ENCODE measurements at places on chromosomes 7 and 10. TPM values are rescaled to one million over a fixed set of nuclear protein-coding genes. Genes with fewer than 3 reads are reported as not detected.

DNA sequence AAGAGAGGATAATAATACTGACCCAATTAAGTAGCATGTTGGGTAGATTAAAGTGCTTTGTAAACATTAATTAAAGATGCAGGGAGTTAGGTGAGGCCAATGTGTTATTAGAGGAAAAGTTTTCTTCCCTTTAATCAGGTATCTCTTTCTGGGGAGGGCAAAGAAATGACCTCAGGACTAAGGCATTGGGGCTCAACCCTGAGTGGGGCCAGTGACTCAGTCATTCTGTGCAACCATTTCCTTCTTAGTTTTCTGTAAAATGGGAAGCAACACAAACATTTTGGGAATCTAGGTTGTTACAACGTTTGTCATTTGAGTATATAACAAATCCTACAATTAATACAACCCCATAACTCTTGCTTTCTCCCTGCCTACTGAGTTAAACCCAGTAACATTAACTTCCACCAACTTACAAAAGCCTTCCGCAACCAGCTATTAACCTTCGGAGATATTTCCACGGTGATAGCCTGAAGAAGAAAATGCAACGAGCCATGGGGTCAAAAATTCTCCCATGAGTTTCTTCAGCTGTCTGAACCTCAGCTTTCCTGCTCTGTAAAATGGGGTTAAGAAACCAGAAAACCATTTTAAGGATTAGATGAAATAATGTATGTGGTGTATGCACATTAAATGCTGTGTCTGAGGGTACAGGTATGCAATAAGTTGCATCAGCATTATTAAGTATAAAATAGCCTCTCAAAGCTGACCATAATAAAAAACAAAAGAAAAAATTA lies 965 bp upstream of the PROSER2 start:
- no peak for DNase-seq

- DNase-seq: no peak
Measured at GRCh38 chr7:1906087-1906830, 236.2 kb downstream of the ELFN1 start.

GRCh38 chr10:123884907-123885381 lies 6.7 kb downstream of the CPXM2 start:
- no peak for DNase-seq

DNA sequence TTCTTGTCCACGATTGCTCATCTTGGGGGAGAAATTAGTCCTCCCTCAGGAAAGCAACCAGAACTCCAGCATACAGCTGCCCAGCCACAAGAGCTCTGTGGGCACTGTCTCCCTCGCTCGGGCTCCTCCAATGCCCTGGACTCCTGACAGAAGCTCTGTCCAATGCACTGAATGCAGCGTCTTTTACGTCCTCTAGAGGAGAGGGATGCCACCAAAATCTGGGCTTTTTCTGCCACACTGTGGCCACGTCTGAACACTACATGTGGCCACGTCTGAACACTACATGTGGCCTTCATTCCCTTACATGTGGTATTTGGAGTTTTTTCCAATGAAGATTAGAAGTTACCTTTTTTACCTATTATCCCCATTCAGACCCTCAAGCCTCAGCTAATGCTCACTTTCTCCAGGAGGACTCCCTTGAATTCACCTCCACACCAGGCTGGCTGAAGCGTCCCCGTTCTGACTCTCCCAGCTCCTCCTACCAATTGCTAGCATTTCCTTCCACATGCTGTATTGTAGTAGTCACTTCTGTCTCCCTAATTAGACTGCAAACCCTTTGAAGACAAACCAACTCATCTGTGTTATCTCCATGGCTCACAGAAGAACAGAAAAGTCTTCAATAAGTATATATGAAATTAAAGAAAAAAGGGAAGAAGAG lies 134.3 kb upstream of the PDE1C start:
- DNase-seq: peak; percentile 84

- DNase-seq: no peak
Measured at GRCh38 chr7:93992421-93993110, 11.6 kb downstream of the BET1 start.

DNA sequence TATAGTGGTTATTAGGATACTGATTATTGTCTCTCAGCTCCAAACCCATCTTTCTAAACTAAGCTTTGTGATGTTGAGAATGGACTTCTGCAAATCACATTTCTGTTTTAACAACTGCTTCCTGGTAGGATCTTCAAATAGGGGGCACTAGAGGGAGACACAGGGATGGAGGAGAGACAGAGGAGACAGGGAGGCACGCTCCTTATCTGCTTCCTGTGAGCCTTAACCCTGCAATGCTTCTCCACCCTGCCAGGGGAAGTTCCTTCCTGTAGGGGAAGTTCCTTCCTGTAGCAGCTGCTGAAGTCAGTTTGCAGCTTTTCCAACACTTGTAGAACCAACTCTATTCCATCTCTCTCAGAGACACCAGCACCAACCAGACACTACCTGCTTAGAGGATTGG lies 847.2 kb downstream of the CCSER2 start:
- no peak for DNase-seq

DNA sequence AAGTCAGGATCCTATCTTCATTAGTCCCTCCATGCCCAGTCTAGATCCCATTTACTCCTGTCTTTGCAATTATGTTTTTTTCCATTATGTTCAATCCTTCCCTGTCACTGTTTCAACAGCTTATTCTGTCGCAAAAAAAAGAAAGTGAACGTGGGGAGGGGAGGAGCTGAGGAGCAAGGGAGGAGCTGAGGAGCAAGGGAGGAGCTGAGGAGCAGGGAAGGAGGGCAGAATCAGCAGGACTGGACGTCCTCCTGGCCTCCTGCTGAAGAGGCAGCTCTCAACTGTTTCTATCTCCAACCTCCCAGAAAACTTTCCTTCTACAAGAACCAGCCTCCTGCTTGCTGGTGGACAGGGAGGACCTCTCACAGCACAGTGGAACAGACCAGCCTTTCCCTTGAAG lies 26.0 kb downstream of the LARP4B start:
- DNase-seq: peak; percentile 30

DNA sequence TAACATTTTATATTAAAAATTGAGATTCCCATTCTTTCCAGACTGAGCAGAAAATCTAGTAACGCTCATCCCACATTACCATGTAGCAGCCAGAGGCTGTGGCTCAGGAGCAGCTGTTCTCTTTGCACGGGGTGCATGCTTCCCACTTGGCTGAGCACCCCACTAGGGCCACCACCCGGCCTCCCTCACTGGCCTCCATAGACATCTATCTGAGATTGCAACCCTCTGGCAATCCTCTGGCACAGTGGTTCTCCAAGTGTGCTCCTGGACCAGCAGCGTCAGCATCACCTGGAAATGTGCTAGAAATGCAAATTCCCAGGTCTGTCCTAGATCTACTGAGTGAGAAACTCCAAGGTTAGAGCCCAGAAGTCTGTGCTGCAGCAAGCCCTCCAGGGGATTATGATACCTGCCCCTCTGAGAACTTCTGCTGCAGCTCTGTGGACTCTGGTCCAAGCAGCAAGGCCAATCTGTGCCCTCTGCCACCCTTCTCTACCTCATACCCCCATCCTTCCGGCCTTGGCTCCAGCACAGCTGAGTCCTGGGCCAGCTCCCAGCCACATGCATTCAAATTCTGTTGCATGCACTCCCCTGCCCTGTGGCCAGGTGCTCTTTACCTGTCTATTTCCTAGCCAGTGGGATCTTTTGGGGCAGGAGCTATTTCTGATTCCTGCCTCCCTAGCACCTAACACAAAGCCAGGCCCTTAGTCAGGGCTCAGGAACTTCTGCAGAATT lies 301.5 kb downstream of the GRID1 start:
- DNase-seq: no peak

DNA sequence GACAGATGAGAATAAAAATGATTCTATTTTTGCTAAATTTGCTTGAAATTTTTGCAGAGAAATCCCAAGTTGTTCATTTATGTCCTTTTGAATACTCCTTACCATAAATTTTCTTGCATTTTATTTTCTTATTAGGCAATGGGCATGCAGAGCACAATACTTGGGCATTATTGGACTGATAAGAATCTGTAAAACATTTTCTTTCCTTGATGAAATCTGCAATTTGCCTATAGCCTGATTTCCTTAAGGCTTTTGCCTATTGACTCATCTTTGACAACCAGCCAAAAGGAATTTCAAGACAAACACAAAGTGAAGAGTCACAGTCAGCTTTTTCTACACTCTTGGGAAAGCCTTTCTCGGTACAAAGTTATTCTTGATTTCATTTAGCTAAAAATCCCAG lies 30.5 kb upstream of the GNAT3 start:
- peak; percentile 83 for DNase-seq

DNA sequence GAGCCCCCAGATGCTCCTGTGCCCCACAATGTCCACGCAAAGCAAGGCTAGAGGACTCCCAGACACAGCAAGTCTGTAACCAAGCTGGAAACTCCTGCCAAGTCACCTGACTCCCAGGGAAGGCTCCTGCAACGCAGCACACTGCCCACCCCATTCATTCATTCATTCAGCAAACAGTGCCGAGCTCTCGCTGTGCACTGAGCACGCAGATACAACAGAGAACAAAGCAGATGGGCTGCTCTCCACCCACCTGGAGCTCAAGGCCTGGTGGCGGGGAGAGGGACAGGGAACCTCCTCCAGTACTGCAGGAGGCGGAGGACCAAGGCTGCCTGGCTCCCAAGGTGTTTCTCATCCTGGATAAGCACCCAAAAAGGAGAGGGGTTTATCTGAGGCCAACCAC lies 8.6 kb downstream of the KCNH2 start:
- no peak for DNase-seq

- DNase-seq: no peak
Measured at GRCh38 chr10:133461027-133461426, 7.3 kb downstream of the SCART1 start.

DNA sequence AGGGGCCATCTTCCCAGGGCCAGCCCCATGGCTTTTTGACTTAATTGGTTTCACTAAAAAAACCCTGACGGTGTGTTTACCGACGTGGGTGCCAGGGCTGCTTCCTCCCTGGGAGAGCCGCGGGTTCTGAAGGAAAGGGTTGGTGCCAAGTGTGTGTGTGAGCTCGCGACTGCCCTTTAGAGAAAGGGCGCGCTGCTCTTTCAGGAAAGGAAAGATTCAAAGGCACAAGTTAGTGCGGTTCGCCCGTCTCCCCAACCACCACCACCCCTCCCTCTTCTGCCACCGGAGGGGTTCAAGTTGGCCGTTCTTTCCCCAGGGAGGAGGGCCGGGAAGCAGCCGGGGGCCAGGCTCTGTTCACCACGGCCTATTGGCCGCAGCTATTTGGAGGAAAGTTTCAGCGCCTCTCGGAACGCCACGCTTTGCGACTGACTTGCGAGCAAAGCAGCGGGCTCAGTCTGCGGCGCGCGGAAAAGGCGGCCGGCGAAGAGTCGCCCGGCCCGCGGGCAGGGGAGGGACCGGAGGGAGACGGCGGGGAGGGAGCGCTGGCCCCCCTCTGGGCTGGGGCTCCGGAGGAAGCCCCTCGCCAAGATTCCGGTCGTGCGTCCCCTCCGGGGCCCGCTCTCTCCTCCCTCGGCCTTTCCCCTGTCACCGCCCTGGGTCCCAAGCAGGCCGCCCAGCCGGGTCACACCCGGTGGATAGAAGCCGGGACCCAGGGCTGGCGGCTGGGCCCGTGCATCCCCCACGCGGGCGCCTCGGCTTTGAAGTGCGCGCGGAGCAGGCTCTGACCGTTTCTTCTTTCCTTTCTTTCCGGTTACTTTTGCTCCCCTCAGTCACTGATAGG lies 165.9 kb upstream of the PPP1R3A start:
- peak; percentile 53 for DNase-seq

- peak; percentile 30 for DNase-seq
Measured at GRCh38 chr10:117165538-117166417, 27.7 kb upstream of the VAX1 start.

DNA sequence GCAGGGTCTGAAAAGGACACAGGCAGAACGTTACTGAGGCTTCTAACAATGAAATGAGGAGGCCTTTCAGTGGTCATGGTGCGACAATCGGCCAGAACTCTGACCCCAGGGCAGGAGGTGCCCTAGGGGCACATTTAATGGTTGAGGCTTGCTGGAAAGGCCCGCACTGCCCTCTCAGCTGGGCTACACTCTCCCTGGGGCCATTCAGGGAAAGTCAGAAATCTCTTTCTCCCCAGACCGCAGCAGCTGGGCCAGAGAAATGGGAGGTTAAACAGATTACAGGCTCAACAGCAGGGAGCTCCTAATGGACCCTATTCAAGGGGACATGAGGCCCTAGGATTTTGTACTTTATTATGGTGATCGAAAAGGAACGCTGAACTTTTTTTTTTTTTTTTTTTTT lies 85.6 kb upstream of the FGFR2 start:
- DNase-seq: no peak

- peak; percentile 95 for DNase-seq
Measured at GRCh38 chr10:86635402-86635801, 18.9 kb upstream of the OPN4 start.

- no peak for DNase-seq
Measured at GRCh38 chr10:12201543-12201942, 5.6 kb downstream of the CDC123 start.

DNA sequence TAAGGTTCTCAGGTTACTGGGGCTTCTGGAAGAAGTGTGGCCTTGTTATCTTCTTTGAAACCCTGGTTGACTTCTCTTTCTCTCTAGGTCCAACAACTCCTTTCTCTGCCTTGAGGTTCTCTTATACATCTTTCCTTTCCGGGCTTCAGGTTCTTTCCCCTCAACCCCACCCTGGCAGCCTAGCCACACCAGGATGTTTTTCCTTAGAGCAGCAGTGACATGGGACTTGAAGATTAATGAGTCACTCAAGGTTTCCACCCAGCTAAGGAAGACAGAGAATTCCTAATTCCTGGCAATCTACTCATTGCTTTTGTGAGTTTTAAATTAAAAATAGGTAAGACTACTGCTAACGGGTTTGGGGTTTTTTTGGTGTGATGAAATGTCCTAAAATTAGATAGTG lies 121.8 kb upstream of the HPS1 start:
- DNase-seq: no peak

- no peak for DNase-seq
Measured at GRCh38 chr7:78777829-78778228, 675.6 kb downstream of the MAGI2 start.

- no peak for DNase-seq
Measured at GRCh38 chr7:363626-364025, 73.7 kb downstream of the FOXL3 start.

DNA sequence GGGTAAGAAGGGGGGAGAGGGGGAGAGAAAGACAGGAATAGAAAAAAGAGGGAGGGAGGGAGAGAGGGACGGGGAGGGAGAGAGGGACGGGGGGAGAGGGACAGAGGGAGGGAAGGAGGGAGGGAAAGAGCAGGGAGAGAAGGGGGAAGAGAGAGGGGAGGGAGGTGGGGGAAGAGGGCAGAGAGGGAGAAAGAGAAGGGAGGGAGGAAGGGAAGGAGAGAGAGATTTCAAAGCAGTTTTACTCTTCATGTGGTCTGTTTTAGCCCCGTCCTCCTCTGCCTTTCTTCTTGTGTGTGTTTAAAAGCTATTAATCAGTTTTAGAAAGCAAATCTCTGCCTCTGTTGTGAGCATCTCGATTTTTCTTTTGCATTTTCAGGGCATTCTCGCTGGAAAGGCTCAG lies 237.0 kb downstream of the WDR37 start:
- no peak for DNase-seq

- no peak for DNase-seq
Measured at GRCh38 chr10:129854796-129855705, 109.0 kb downstream of the EBF3 start.

CPVL gene
- total RNA-seq: 0.51 TPM

HTR7 gene
- 0.77 TPM for total RNA-seq

MBL2 gene
- not detected for total RNA-seq

NEUROG3 gene
- total RNA-seq: not detected

DEPP1 gene
- 97.3 TPM for total RNA-seq

KIN gene
- total RNA-seq: 7.2 TPM

HSPA12A gene
- total RNA-seq: 9.5 TPM

SPDYE9 gene
- not detected for total RNA-seq

CUBN gene
- 1.3 TPM for total RNA-seq

PKD1L1 gene
- under 0.01 TPM for total RNA-seq

CDH23 gene
- 0.17 TPM for total RNA-seq

FGFBP3 gene
- 0.50 TPM for total RNA-seq

Measured in fibroblast of lung (primary cell).